ENCODE measurements at places on chromosomes 3 and 15.
A peak's percentile ranks its signal among the peaks of the same experiment; 100 is the strongest.

GRCh38 chr15:100722551-100723314, 120.3 kb downstream of the ASB7 start:
- DNase-seq = no peak

GRCh38 chr3:104711406-104711805, 655.3 kb upstream of the ALCAM start:
- no peak for DNase-seq

DNA sequence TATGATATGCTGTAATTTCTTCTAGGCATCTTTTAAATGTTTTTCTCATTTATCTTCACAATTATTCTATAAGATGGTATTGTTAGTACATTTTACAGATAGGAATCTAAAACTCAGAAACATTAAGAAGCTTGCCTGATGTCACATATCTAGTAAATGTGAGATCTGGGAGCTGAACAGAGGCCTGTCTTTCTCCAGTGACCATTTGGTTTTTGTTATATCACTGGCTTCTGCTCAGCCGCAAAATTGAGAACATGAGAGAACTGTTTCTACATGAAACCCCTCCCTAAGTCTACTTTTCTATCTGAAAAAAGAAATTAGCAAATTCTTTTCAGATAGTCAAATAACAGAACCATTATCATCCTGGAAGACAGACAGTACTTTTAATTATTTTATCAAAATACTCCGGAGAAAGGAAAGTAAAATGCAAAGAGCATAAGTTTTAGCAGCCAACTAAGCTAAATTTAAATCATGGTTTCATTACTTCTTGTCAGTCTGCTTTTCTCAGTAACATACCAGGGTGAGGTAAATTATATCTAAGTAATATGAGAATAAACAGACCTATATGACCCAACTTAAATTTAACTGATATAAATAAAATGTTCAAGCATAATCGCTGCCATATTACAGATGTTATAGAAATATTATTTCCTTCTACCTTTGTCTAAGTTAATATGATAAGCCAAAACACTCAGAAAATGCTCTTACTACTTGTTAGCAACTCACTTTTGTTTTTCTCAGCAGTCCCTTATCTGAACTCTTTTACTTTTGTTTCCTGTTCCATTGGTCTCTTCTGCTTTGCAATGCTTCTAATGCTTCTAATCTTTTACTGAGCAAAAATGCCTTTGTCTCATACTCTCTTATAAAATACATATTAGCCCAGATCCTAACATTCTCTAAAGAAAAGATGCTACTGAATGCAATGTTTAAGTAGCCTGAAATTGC, 68.0 kb upstream of the MBNL1 start:
- DNase-seq = peak; percentile 54

DNA sequence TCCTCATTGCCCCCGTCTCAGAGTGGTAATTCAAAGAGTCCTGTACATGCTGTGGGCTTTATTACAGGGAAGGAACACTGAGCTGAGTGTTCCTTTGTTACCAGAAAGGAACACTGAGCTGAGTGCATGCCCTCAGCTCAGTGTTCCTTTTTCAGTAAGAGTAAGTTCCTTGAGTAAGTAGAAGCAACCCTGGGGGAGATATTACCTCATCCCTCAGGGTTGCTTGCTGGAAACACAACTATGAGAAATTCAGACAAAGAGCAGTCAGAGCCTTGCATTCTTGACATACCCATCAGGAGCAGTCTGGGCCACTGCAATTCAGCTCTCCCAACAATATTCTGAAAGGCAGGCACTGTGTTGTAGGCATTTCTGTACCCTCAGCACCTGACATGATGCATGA, 17.0 kb downstream of the CHRM5 start:
- DNase-seq = no peak

GRCh38 chr3:105367406-105368213, 901 bp downstream of the ALCAM start:
- peak; percentile 80 for DNase-seq

DNA sequence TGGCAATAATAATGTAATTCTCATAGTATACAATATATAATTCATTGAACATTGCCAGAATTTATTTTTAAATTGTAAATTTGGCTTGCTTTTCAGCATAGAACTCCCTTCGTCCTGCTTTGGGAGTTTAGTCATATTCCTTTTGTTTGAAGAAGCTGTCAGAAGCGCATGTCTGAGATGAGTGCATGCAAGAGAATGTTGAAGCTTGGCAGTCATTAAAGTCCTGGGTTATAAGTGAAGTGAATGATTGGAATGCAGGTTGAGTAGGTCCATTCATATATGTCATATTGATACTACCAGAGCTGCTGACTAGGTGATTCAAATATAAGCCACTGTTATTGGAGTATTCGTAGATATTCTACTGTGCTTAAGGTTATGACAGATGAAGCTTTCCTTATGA, 243.6 kb upstream of the MDFIC2 start:
- no peak for DNase-seq

GRCh38 chr15:29969562-29970401, 113.0 kb upstream of the GOLGA8J start:
- DNase-seq = no peak

DNA sequence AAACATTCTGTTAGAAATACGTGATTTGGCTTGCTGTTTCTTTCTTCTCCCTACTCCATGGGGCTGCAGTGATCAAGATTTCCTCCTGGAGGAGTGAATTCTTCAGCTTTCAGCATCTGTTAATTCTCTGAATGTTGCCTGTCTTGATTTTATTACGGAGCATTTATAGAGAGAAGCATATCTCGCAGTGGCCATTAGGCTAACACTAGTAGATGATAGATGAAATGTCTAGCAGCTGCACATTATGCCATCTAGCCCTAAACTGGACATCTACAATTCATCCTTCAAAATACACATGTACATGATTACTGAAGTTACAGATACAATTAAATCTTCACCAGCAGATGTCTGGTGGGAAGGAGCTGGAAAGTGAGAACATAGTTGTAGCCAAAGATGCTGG, 769.8 kb upstream of the NECTIN3 start:
- no peak for DNase-seq

DNA sequence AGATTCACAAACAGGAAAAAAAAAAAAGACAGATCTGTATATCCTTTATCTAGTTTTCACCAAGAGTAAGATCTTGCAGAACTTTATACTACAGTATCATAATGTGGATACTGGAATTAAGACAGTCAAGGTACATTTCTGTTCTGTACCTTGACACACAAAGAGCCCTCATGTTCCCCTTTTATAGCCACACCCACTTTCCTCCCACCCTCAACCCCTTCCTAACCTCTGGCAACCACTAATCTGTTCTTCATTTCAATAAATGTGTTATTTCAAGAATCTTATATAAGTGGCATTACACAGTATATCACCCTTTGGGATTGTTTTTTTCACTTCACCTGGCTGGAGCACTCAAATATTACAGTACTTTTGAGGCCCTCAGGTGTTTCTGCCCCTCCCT, 3.6 kb upstream of the RAB6B start:
- DNase-seq = no peak

DNA sequence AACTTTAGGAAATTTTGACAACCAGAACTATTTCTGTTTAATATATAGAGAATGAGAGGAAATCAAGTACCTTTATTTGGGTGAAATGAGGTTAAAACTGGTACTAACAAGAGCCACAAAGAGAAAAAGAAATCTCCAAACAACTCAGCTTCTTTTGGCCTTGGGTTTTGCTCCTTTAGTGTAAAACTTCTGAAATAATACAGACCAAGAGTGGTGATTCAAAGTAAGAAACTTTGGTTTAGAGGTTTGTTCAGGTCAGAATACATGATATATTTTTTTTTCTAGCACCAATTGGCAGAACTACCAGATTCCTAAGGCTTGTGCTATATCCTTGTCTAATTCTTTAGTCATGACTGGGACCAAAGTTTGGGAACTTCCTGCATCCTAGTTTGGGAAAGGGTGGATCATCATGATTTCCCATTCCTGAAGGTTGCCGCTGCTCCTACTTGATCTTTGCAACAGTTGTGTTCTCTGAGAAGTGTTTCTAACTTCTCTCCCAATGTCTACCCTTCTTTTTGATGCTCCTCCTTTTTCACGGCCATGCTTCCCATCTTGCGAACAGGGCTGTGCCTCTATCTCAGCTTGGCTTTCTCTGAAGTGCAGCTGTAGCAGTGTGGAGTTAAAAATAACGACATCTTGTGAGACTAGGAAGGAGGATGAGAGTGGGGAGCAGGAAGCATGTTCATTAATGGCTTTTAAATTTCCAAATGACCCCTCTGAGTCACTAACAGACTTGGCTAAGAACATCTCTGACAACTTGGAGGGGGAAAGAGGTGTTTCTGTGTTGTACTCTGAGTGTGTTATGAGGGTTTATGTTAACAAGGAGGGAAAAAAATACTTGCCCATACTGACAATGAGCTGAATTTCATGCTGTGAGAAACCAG, 87.7 kb downstream of the KCNAB1 start:
- DNase-seq = no peak

DNA sequence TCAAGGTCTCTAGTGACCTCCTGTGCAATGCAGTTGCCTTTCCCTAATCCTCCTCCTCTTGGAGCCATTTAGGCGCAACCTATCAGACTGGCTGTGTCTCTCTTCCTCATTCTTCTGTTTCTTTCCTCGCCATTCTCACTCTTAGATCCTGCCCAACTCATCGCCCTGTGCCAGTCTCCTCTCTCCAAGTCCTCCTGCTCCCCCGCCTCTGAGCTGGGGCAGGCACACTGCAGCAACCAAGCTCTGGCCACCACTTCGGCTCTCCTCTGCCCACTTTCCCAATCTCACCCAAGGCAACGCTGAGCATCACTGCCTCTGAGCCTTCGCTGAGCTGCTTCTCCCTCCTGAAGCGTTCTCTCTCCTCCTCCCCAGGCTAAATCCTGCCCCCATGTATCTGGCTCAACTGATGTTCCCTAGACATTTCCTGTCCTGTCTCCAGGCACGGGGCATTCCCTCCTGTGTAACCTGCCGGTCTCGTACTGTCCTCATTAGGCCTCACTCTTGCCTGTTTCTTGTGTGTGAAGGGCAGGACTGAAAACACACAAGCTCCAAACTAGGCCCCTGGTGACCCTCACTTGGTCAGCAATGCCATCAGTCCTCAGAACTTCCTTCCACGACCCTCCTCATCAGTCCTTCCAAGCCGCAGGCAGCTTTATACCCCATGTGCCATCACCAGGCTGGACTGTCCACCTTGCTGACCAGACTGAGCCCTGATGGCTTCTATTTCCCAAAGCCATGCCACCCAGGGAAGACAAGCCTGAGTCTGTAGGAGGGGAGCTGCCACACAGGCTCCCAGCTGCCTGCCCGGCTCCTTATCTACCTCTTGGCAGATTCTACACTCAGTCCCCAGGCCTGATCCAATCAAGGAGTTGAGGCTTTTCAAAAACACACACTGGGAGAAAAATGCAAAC, 85.6 kb downstream of the SEC22A start:
- no peak for DNase-seq

DNA sequence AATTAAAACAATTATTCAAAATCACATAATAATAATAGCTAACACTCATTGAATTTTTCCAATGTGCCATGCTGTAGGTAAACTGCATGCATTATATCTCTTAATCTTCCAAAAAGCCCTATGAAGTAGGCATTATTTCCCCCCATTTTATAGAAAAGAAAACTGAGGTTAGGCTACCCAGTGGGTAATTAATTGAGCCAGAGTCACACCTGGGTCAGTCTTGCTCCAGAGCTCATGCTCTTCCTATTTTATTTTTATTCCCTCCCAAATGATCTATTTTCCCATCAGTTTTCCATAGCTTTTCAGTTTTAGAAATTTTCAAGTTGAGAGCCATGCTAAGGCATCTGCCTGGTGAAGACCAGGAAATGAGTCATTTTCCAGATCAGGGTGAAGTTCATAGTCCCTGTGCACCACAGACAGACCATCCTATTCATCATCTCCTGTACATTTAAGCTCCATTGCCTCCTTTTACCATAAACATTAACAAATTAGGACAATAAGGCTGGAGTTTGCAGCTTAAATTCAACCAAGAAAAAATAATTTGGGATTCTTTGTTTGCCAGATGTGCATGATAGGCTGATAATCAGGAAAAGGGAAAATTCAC, 417.3 kb downstream of the OTOL1 start:
- DNase-seq = no peak

DNA sequence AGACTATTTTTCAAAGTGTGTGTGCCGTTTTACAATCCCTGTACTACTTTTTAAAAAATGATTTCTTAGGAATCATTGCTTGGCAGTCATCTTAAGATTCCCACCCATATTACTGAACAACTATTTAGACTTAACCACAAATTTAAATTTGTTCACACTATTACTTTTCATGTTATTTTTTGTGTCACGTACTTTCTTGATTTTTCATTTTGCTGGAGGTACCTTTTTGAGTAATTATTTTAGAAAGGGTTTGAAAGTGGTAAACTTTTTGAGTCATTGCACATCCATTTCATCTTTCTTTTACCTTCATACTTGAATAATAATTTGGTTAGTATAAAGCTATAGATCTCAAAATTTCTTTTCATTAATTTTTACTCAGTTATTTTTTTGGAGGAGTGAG, 16.9 kb downstream of the CMTM8 start:
- DNase-seq = no peak

DNA sequence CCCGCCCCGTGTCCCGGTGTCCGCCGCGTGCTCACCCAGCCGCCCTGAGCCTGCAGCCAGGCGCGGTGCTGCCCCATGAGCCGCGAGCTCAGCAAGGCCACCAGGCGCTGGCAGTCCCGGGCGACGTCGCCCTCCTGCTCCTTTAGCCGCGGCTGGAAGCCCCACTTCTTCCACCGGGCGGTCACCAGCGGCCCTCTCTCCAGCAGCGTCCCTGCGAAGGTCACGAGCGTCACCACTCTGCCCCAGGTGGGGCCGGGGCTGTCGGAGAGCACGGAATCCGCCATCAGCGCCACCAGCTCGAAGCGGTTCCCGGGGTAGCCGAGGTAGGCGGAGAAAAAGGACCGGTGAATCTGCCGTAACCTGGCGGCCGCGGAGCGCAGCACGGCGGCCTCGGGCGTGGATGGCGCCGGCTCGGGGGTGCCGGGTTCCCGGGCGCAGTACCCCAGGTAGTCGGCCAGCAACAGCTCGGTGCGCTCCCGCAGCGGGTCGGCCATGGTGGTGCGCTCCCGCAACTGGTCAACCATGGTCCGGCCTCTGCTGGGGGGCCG, 298 bp downstream of the BCL2L10 start:
- DNase-seq = peak; percentile 42

- no peak for DNase-seq
Observed at GRCh38 chr3:76352051-76352450, 566.7 kb upstream of the ZNF717 start.

GRCh38 chr3:52341123-52341522, 25.0 kb downstream of the DNAH1 start:
- DNase-seq = no peak

- no peak for DNase-seq
Observed at GRCh38 chr15:39140060-39140604, 440.7 kb upstream of the THBS1 start.

All from CD4-positive, alpha-beta T cell treated with Interleukin-17A for 1 hour (primary cell).